Natural killer cell (primary cell): ENCODE measurements at places on chromosomes 11 and 22.

DNA sequence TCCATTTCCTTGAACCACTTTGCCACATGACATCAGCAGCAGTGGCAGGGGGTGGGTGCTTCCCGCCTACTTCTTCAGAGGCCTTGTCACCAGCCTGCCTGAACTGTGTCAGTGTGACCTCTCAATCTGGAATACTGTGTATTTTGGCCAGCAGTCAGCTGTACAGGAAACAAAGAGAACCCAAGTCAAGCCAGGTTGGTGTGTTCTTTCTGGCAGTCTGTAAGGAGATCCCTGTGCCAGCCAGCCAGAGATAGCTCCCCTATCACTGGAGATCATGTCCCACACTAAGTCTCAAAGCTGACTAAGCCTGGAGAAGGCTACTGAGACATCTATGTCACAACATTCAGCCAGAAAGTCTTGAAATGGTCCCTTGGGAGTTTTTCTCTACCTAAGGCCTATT, 142.1 kb downstream of the TRPC6 start:
- no peak for DNase-seq

DNA sequence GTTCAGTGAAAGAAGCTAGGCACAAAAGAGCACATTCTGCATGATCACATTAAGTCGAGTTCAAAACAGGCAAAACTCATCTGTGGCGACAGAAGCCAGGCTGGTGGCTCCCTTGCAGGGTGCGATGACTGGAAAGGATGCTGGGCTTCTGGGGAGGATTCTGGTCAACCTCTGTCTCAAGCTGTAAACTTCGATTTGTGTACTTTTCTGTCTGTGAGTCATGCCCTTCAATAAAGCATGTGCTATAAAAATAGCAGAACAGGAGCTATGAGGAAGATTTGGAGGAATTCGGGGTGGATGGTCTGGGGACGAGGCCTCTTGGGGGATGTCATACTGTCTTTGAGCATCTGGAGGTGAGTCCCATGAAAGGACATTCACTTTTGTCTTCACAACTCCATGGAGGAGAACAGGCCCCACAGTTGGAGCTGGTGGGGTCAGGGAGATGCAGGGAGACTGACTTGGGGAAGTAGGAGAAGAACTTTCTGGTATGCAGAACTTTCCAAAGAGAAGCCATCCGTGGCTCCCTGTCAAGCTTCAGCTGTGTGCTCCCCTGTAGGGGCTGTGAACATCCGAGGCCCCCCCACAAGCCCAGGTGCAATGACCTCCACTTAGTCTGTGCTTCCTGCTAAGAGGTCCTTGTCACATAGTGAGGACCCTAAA, 77.8 kb upstream of the LINC01488 start:
- DNase-seq = no peak

- DNase-seq = no peak
Observed at GRCh38 chr11:67030976-67031375, 8.0 kb downstream of the SYT12 start.

- no peak for DNase-seq
Observed at GRCh38 chr11:35810045-35810645, 133.7 kb upstream of the LDLRAD3 start.

GRCh38 chr11:61967116-61967923, at the start of gene FTH1:
Gene FTH1 (minus strand): TSS chr11:61967634. CDS start chr11:61967425, 209 bp downstream.
- peak; percentile 90 for DNase-seq

- no peak for DNase-seq
Observed at GRCh38 chr11:2769409-2770095, 69.8 kb upstream of the KCNQ1OT1 start.

DNA sequence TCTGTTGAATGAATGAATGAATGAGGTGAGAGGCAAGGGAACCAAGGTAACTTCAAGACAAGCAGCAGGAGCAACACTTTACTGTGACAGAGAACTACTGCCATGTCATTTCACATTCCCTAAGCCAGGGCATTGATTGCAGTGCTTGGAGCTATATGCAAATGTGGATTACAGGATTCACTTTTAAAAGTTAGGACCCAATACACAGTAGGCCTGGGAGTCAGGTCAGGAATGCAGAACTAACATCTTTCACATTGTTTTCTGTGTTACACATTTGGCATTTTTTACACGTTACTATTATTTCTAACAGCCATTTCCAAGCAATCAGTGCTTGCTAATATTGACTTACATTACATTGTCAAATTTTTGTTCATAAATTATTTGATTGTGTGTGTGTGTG, 26.2 kb upstream of the ME3 start:
- no peak for DNase-seq

- DNase-seq = no peak
Observed at GRCh38 chr22:20965104-20965887, 1.8 kb upstream of the AIFM3 start.

GRCh38 chr11:65962141-65962564, 619 bp downstream of the SART1 start:
- DNase-seq = peak; percentile 78

- DNase-seq = no peak
Observed at GRCh38 chr22:29755889-29756288, 10.9 kb downstream of the ZMAT5 start.

- no peak for DNase-seq
Observed at GRCh38 chr11:19087658-19088057, 27.1 kb upstream of the MRGPRX2 start.

GRCh38 chr11:19323502-19323901, 82.8 kb upstream of the E2F8 start:
- DNase-seq = no peak

DNA sequence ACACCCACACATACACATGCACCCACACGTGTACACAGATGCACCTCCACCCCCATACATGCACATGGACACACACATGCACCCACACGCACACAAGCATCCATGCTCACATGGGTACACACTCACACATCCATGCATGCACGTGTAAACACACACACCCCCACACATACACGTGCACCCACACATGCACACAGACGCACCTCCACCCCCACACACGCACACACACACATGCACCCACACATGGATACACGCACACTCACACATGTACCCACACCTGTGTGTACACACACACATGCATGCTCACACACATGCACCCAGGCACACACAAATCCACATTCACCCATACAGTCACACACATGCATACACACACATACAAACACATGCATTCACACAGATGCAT, 24.5 kb downstream of the CDPF1 start:
- no peak for DNase-seq

- no peak for DNase-seq
Observed at GRCh38 chr22:48488611-48489511, 1338.8 kb downstream of the BRD1 start.

DNA sequence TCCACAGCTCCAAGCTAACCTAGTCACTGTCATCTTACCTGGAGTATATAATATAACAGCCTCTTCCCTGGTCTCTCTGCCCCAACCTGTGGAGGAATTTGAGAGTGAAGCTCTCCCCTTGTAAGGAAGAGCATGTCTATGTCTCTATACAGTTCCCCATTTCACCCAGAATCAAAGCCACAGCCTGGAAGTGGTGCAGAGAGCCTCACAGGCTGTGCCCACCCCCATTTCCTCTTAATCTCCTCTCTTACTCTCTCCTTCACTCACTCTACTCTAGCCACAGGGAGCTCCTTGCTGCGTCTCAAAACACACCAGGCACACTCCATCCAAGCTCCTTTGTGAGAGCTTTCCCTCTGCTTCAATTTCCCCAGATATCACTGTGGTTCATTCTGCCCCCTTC, 302.5 kb upstream of the ISX start:
- DNase-seq = no peak

GRCh38 chr11:8209208-8209807, 40.5 kb upstream of the RIC3 start:
- peak; percentile 13 for DNase-seq

DNA sequence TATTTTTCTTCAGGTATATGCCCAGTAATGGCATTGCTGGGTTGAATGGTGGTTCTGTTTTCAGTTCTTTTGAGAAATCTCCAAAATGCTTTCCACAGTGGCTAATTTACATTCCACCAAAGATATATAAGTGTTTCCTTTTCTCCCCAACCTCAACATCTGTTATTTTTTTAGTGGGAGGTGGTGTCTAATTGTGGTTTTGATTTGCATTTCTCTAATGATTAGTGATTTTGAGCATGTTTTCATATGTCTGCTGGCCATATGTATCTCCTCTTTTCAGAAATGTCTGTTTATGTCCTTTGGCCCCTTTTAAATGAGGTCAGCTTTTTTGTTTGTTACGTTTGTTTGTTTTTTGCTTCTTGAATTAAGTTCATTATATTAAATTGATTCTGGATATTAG, 760.2 kb downstream of the KCNA4 start:
- DNase-seq = no peak

- no peak for DNase-seq
Observed at GRCh38 chr11:61361237-61361740, 393 bp downstream of the CYB561A3 start.

DNA sequence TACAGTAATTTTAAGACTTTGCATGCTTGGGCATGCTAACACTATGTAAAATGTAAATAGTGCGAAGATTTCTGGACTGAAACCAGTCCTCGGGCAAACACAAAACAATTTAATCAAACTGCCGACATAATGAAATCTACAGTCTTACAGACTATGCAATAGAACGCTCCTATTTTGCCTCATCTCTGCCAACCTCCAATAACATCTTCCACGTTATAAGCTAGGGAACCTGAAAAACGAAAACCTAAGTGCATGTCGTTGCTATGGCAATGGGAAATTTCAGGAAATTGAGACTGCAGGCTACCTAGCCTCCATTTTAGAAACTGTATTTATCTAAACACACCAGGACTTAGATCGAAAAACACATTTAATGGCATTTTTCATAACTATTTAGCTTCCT, 1.1 kb downstream of the CSTF3 start:
- DNase-seq = no peak

GRCh38 chr11:65790104-65790901, 3.4 kb downstream of the OVOL1 start:
- no peak for DNase-seq

GRCh38 chr11:129457321-129457720, 81.7 kb downstream of the BARX2 start:
- no peak for DNase-seq

DNA sequence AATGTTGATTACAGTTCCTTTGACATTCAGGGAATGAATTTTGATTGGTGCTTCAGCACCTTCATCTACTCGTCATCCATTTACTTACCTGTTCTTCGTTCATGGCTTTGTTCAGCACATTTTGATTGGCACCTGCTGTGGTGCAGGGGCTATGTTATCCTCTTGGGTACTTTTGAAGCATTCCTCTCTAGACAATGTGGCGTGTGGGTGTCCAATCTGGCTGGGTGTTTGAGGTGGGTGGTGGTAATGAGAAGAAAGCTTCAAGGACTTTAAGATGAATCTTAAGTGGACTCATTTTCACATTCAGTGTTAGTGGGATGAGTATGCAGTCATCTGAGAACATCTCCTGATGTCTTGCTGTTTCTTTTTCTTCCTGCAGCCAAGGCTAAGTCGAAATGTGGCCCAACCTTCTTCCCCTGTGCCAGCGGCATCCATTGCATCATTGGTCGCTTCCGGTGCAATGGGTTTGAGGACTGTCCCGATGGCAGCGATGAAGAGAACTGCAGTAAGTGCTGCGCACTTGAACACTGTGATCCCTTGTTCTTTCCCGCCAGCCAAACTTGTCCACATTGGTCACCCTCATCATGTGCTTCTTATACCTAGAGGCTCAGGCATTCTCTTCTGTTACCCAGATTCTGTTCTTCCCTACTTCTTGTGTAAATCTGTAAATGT, 137.5 kb downstream of the LDLRAD3 start:
- no peak for DNase-seq

DNA sequence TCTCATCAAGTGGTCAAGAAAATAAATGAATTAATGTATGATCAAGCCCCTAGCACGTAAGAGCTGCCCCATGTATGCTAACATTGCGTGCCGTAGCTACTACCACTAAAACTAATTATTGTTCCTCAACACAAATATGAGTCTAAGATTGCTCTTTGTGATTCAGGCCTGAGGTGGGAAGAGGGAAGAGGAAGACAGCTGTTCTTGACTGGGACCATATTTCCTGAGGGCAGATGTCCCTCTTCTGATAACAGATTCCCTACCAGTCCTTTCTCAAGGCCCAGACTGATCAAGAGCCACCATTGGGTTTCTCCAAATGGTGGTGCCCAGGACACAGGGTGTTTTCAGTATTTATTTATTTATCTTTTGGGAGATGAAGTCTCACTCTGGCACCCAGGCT, 87.2 kb upstream of the CADM1 start:
- no peak for DNase-seq

GRCh38 chr11:77030834-77031414, 3.3 kb upstream of the B3GNT6 start:
- no peak for DNase-seq

DNA sequence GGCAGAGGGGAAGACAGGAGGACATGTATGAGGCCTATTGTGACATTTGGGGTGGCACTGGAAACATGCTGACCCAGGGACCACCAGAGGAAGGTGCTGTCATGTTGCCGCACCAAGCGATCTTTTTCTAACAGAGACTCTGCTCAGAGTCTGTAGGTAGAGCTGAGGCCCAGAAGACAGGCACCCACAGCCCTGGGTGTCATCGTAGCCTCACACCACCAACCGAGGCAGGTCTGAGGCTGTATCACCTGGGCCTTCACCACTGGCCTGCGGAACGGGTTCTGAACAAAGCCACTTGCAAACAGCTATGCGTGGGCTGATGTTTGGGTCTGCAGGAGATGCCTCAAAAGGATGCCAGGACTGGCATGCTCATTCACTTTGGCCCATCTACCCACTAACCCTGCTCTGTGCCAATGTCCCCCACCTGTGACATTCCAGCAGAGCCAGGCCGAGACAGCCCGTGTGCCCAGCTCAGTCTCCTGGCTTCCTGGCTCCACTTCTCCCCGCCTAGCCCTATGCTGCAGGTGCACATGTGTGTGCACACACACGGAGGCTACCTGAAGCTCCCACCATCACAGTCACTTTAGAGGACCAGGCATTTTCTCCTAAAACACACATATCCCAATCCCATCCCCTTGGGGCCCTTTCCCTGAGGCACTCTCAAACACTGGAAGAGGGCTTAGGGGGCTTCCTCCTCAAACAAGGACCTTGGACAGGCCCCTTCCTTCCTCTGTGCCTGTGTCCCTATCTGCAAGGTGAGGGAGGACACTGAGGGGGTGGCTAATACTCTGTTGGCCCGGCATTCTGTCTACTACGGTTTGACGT, 3.6 kb downstream of the TRIM29 start:
- peak; percentile 4 for DNase-seq

GRCh38 chr11:94184362-94184761, 55.7 kb downstream of the PANX1 start:
- no peak for DNase-seq

- DNase-seq = no peak
Observed at GRCh38 chr22:46491946-46492345, 45.5 kb downstream of the CELSR1 start.

DNA sequence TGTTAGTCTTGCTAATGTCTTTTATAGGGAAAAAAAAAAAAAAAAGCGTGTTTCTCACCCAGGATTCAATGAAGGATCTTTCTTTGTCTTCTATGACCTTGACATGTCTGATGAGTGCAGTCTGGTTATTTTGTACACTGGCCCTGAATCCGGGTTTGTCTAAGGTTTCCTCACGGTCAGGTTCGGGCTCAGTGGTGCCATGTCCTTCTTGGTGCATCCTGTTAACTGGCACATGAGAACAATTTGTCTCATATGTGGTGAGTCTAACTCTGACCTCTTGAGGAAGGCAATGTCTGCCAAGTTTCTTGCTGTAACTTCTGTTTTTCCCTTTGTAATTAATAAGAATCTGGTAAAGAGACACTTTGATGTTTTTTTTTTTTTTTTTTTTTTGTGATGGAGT, 12.5 kb downstream of the F2 start:
- DNase-seq = no peak
